ENCODE measurements at places on chromosomes 16 and 17. TPM values are rescaled to one million over a fixed set of nuclear protein-coding genes. Genes with fewer than 3 reads are reported as not detected.

DNA sequence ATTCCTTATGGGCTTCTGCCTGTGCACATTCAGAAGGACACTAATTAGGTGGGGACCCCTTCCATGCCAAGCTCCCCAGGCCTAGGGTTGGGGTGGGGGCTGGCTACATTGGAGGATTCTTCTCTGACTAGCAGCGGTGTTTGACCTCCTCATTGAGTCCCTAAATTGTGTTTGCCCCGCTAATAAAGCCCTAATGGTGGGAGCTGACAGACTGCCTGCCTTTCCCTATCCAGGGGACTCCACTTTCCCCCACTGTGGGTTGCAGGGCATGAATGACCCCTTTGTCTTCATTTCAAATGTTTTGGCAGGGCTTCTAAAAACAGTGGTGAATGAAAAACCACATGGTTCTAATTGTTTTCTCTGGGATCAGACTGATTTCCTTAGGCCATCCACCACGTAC lies 476.8 kb upstream of the CDH11 start:
- no peak overlapping the region for H3K4me3 ChIP-seq
- H3K4me1 ChIP-seq, result no peaks in the 10 kb centered on the region

DNA sequence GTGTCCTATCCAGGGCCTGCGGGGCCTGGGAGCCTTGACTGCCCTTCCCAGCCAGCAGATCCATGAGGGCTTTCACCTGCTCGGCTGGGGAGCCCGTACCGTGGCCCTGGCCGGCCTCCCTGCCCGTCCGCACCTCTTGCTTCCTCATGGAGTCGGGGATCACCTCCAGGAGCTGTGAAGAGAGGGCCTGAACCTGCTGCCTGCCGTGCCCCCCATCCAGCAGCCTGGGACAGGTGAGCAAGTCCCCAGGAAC lies 12.4 kb downstream of the NLRC3 start:
- H3K27me3 ChIP-seq, result no peaks in the 10 kb centered on the region
- no peak overlapping the region for H3K4me3 ChIP-seq
- no peaks in the 10 kb centered on the region for H3K4me1 ChIP-seq
- no peaks in the 10 kb centered on the region for H3K36me3 ChIP-seq

GRCh38 chr16:66918803-66919568 lies at the start of gene CDH16:
TSS of gene CDH16 (minus strand) at chr16:66918885. CDS start at chr16:66918065, 820 bp downstream.
- no peak for DNase-seq
- no peaks in the 10 kb centered on the region for H3K4me1 ChIP-seq
- no peaks in the 10 kb centered on the region for H3K27me3 ChIP-seq
- H3K27ac ChIP-seq, result no peak within 1 kb of the TSS

DNA sequence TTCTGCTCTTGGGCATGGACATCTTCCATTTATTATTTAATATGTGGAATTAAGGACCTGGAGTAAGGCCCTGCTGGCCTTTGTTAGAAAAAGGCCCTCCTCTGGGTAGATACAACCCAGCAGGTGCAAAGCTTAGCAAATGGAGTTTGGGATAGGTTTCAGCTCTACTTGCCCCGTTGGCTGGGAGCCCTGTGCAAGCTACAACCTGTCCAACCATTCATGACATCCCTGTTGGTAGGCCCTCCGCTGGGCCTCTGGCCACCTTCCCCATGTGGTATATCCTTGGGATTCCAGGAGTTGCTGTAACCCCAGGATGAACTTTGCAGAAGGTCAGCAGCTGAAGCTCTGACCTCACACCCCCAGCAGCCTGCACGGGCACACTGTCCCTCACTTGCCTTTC lies 6.4 kb downstream of the NGFR start:
- no peak overlapping the region for H3K27ac ChIP-seq
- H3K27me3 ChIP-seq, result peaks cover 8% of the 10 kb centered on the region
- no peak overlapping the region for H3K4me3 ChIP-seq
- no peak for DNase-seq
- H3K36me3 ChIP-seq, result no peaks in the 10 kb centered on the region
- peaks cover 14% of the 10 kb centered on the region for H3K4me1 ChIP-seq

- peaks cover 7% of the 10 kb centered on the region for H3K4me1 ChIP-seq
- H3K27me3 ChIP-seq, result no peaks in the 10 kb centered on the region
- peak; percentile 24 for DNase-seq
- no peak overlapping the region for H3K27ac ChIP-seq
- no peaks in the 10 kb centered on the region for H3K36me3 ChIP-seq
- no peak overlapping the region for H3K4me3 ChIP-seq
Observed at GRCh38 chr16:8958344-8959167, 5.2 kb downstream of the USP7 start.

GRCh38 chr16:45454-45853 lies 8.0 kb downstream of the POLR3K start:
- H3K4me1 ChIP-seq, result no peaks in the 10 kb centered on the region
- H3K36me3 ChIP-seq, result no peaks in the 10 kb centered on the region
- H3K27me3 ChIP-seq, result no peaks in the 10 kb centered on the region
- DNase-seq, result no peak
- no peak overlapping the region for H3K4me3 ChIP-seq
- no peak overlapping the region for H3K27ac ChIP-seq

DNA sequence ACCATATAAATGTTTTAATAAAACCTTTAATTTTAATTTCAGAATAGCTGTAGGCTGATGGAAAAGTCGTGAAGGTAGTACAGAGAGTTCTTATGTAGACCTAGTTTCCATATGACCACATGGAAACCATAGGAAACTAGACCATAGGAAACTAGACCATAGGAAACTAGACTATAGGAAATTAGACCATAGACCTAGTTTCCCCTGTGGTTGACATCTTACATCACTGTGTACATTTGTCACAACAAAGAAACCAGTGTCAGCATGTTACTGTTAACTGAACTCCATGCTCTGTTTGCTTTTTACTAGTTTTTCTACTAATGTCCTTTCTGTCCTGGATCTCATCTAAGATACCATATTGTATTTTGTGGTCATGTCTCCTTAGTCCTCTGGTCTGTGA lies 14.6 kb downstream of the NUDT7 start:
- DNase-seq, result no peak
- H3K4me1 ChIP-seq, result no peaks in the 10 kb centered on the region
- no peaks in the 10 kb centered on the region for H3K27me3 ChIP-seq
- H3K36me3 ChIP-seq, result no peaks in the 10 kb centered on the region

GRCh38 chr17:62587554-62587953 lies 39.9 kb upstream of the MRC2 start:
- no peaks in the 10 kb centered on the region for H3K27me3 ChIP-seq
- H3K36me3 ChIP-seq, result no peaks in the 10 kb centered on the region
- no peaks in the 10 kb centered on the region for H3K4me1 ChIP-seq
- H3K27ac ChIP-seq, result no peak overlapping the region
- no peak overlapping the region for H3K4me3 ChIP-seq

GRCh38 chr16:28609631-28610594 lies at the start of gene SULT1A1:
TSS of gene SULT1A1 (minus strand) at chr16:28610044. CDS start at chr16:28608855, 1,189 bp downstream.
- H3K36me3 ChIP-seq, result no peaks in the 10 kb centered on the region
- no peak within 1 kb of the TSS for H3K4me3 ChIP-seq
- no peaks in the 10 kb centered on the region for H3K4me1 ChIP-seq
- H3K27ac ChIP-seq, result no peak within 1 kb of the TSS

GRCh38 chr17:80423536-80424225 lies 8.7 kb downstream of the ENDOV start:
- H3K4me3 ChIP-seq, result no peak overlapping the region
- H3K27me3 ChIP-seq, result no peaks in the 10 kb centered on the region
- no peaks in the 10 kb centered on the region for H3K36me3 ChIP-seq
- no peaks in the 10 kb centered on the region for H3K4me1 ChIP-seq
- no peak for DNase-seq
- H3K27ac ChIP-seq, result no peak overlapping the region

DNA sequence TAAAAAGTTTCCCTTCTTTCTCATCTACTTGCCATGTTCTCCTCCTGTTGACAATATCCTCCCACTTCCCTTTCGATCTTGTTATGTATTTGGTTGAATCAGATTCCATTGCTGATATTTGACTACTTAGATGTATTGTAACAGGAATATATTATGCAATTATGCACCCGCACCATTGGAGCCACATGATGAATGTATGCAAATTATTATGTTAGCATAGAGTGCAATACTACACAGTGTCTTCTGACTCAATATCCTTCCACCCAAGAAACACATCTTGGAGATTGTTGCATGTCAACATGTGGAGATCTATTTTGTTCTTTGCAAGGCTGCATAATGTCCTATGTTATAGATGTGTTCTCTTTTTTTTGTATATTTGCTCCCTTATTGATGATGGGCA lies 219.2 kb upstream of the RBFOX1 start:
- DNase-seq, result no peak
- no peaks in the 10 kb centered on the region for H3K4me1 ChIP-seq

- no peaks in the 10 kb centered on the region for H3K27me3 ChIP-seq
- H3K4me1 ChIP-seq, result peaks cover 35% of the 10 kb centered on the region
- no peak for DNase-seq
- no peaks in the 10 kb centered on the region for H3K36me3 ChIP-seq
- no peak overlapping the region for H3K27ac ChIP-seq
Observed at GRCh38 chr17:18319604-18320256, 4.6 kb downstream of the SMCR8 start.

DNA sequence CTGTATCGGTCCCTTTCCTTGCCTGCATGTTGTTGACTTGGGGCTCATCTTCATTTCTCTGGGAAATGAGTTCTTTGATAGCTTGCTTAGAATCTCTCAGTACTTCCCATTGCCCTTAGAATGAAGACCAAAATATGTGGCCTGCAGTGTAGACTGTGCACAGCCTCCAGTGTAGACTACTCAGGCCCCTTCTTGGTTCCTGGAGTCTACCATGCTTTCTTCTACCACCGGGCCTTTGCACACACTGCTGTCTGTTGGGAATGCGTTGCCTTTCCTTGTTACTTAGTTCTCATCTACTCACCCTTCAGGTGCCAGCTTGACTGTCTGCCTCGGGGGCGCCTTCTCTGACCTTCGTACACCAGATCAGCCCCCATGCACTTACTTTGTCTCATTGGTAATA lies 82.0 kb downstream of the ABCC1 start:
- no peaks in the 10 kb centered on the region for H3K27me3 ChIP-seq
- DNase-seq, result no peak
- no peak overlapping the region for H3K27ac ChIP-seq
- H3K4me1 ChIP-seq, result no peaks in the 10 kb centered on the region
- no peak overlapping the region for H3K4me3 ChIP-seq

- no peaks in the 10 kb centered on the region for H3K36me3 ChIP-seq
- no peak overlapping the region for H3K27ac ChIP-seq
- H3K4me1 ChIP-seq, result peaks cover 11% of the 10 kb centered on the region
- H3K27me3 ChIP-seq, result no peaks in the 10 kb centered on the region
- DNase-seq, result no peak
Observed at GRCh38 chr17:7380321-7380720, 568 bp upstream of the TNK1 start.

- peak; percentile 85 for DNase-seq
- H3K27me3 ChIP-seq, result no peaks in the 10 kb centered on the region
- H3K4me3 ChIP-seq, result no peak overlapping the region
- H3K4me1 ChIP-seq, result no peaks in the 10 kb centered on the region
- H3K27ac ChIP-seq, result peak overlapping the region; percentile 81
Observed at GRCh38 chr17:77316191-77316641, 175.4 kb downstream of the SEC14L1 start.

The MT2A gene
- 0.77 TPM for total RNA-seq

The RNF43 gene
- 1.5 TPM for total RNA-seq

The SCGB1C2 gene
- not detected for total RNA-seq

The CES4A gene
- total RNA-seq, result 2.8 TPM

The CD300LB gene
- total RNA-seq, result 0.59 TPM

The ABCA3 gene
- total RNA-seq, result 1.3 TPM

The ENGASE gene
- total RNA-seq, result 63.2 TPM

The TPSAB1 gene
- 3.9 TPM for total RNA-seq

All from uterus (tissue), 4 donors.